ENCODE measurements at places on chromosomes 13 and 19.

GRCh38 chr13:104140552-104140951 lies 1074.3 kb upstream of the SLC10A2 start:
- no peak for DNase-seq

GRCh38 chr19:54155694-54156093 lies 3.8 kb downstream of the LENG1 start:
- no peak for DNase-seq

GRCh38 chr13:29810145-29810742 lies 40.2 kb downstream of the UBL3 start:
- no peak for DNase-seq

DNA sequence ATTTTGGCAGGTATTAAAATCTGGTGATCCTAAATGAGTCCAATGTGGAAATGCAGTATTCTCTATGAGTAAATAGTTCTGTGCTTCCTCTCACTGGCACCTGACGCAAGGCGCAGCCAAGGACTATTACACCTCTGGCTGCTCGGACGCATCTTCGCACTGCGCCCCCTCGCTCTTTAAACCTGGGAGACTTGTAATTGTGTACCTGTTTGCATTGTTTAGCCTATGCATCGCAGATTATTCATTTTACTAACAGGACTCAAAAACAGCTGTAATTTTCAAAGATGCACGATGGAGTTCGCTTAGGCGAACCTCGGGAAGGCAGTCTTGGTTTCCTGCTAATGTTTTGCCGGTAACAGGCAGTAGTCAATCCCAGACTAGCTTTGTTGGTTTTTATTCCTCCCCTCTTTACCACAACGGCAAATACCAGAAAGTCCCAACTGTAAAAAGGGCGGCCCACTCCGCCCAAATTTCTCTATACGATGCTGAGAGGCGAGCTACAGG lies 113.2 kb downstream of the KCNRG start:
- DNase-seq: peak; percentile 40

GRCh38 chr19:46209051-46209450 lies 20.5 kb upstream of the IGFL1 start:
- DNase-seq: no peak

Data from CD4-positive, alpha-beta T cell treated with Interleukin-4 for 4 hours (primary cell).